Left lung (tissue), 14 donors: ENCODE measurements at places on chromosomes 3 and 15. TPM values are rescaled to one million over a fixed set of nuclear protein-coding genes. Genes with fewer than 3 reads are reported as not detected.

The MESP2 gene
- polyA plus RNA-seq, result not detected

DNA sequence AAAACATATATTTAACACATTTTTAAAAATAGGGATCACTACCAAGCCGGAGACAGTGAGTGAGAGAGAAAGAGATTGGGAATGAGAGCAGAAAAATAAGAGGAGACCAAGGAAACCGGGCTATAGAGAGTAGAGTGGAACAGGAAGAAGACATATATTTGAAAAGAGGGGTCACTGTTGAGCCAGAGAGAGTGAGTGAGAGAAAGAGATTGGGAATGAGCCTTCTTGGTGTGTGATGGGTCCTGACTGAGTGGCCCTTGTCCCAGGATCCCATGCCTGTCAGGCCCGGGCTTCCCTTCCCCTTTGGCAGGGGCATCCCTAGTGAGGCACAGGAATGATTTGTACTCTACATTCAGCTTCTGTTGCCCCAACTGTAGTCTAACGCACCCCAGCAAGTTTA lies 646.6 kb downstream of the NTRK3 start:
- peak; percentile 6 for DNase-seq

The SLC12A8 gene
- polyA plus RNA-seq, result 1.6 TPM

GRCh38 chr3:69650066-69650419 lies 89.2 kb upstream of the MITF start:
- no peak for DNase-seq

The LIPC gene
- polyA plus RNA-seq, result 0.66 TPM

The AGBL1 gene
- not detected for polyA plus RNA-seq

- DNase-seq, result no peak
Measured at GRCh38 chr3:160132226-160132625, 93.0 kb upstream of the C3orf80 start.

DNA sequence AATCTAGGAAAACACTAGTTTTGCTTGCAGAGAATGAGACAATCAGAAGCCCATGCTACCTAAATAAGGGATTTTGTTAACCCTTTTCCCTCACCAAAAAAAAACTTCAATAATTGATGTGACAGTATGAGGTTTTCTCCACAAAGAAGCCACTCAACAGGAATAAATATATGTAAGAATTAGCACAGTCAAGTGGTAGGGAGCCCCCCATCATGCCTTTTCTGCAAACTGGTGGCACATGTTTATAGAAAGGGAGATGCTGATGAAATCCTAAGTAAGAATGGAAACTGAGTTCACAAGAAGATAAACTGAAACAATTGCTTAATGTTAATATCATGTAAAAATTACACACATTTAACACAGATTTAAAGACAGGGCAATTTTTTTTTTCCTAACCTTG lies 51.0 kb downstream of the PHC3 start:
- no peak for DNase-seq

DNA sequence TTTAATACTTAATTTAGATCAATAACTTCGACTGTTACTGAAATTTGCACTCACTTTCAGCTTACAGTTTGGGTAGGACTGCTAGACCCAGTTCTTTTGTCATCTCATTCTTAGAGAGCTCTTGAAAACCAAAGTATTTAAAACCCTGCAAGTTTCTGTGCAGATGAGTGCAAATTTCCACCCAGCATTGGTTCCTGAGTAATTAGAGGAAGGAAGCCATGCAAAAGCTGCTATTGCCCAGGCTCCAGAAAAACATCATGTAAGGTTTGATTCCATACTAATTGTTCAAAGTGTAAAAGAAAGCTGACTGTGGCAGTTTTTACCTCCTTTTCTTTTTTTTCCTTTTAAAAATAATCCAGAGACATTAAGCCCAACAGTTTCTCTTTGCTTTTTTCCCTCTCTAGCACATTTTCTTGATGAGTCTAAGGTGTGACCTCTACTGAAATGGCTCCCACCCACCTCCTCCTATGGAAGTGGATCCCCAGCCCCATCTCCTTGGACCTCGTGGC lies 30.3 kb downstream of the ABHD2 start:
- DNase-seq, result no peak

DNA sequence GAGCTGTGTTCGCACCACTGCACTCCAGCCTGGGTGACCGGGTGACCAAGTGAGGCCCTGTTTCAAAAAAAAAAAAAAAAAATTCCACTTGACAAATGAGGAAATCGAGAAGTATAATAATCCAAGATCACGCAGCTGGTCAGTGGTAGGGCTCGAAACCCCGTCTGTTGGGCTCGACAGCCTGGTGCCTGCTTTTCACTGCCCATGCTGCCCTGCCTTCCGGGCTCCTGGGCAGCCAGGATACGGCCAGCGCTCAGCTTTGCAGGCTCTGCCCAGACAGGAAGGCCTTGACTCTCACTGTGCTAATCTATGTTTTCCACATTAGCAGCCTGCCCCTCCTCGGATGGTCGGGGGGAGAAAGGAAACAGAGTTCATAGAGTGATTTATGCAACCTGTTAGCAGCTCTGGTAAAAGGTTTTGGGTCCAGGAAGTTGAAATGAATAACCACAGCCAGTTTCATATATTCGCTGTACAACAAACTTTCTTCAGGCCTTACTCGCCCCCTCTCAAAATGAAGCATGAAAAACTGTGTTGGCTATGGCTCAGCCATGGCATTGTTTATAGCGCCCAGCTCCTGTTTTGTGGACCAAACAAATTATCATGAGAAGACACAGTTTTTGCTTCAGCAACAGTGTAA lies 108.8 kb downstream of the XXYLT1 start:
- no peak for DNase-seq

DNA sequence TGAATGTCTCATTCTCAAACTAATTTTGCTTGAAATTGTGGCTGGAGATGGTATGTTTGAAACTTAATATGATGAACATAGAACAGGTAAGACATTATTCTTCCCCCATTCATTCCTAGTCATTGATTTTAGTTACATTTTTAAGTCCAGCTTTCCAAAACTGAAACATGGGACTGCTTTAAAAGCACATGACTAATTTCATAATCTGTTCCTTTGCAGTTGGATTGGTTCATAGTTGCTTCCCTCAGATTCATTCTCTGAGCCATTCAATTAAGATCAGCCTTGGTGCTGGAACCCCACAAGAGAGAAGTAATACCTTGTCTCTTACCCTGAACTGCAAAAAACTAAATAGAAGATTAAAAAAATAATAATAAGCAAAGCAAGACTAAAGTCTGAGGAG lies 87.5 kb upstream of the TGFBR2 start:
- no peak for DNase-seq

GRCh38 chr3:106533093-106533787 lies 664.4 kb upstream of the CBLB start:
- no peak for DNase-seq

The OR5K2 gene
- 0.44 TPM for polyA plus RNA-seq

DNA sequence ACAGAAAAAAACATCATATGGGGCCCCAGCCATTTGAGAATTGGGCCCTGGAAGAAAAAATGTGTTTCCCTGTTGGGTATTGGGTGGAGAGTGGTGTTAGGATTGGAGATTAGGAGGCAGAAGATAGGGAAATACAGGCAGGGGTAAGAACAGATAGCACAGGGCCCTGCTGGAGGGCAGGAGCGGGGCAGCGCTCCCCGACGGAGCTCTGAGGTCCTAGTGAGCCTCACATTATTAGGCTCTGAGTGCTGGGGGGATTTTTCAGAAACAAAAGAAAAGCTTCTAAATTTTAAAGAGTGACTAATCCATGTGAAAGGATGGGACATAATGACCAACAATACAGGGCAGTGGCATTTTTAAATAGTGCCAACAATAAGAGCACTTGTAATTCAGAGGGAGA lies 241.2 kb downstream of the SOX2 start:
- no peak for DNase-seq

GRCh38 chr3:17820704-17821103 lies 78.3 kb upstream of the TBC1D5 start:
- no peak for DNase-seq

- no peak for DNase-seq
Measured at GRCh38 chr3:149374391-149374790, 3.1 kb downstream of the TM4SF1 start.

- no peak for DNase-seq
Measured at GRCh38 chr15:85379403-85380131, 836 bp upstream of the AKAP13 start.

DNA sequence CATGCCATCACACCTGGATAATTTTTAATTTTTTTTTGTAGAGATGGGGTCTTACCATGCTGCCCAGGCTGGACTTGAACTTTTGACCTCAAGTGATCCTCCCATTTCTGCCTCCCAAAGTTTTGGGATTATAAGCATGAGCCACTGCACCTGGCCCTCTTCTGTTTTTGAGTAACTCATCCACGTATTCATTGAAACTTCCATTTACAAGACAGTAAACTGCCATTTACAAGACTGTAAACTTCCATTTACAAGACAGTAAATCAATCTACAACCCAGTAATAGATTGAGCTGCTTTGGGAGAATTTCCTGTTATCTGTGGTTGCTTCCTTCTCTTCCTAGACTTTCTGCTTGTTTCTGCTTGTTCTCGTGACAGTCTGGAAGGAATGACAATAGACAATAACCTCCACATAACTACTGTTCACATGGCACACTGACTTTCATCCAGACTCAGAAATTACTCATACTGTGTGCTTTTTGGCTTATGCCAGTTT lies 114.7 kb upstream of the CCNL1 start:
- DNase-seq, result no peak

The ERC2 gene
- polyA plus RNA-seq, result 3.0 TPM

GRCh38 chr3:153084431-153084830 lies 77.6 kb upstream of the RAP2B start:
- DNase-seq, result no peak

GRCh38 chr3:38565339-38566214 lies 69.4 kb downstream of the EXOG start:
- no peak for DNase-seq

DNA sequence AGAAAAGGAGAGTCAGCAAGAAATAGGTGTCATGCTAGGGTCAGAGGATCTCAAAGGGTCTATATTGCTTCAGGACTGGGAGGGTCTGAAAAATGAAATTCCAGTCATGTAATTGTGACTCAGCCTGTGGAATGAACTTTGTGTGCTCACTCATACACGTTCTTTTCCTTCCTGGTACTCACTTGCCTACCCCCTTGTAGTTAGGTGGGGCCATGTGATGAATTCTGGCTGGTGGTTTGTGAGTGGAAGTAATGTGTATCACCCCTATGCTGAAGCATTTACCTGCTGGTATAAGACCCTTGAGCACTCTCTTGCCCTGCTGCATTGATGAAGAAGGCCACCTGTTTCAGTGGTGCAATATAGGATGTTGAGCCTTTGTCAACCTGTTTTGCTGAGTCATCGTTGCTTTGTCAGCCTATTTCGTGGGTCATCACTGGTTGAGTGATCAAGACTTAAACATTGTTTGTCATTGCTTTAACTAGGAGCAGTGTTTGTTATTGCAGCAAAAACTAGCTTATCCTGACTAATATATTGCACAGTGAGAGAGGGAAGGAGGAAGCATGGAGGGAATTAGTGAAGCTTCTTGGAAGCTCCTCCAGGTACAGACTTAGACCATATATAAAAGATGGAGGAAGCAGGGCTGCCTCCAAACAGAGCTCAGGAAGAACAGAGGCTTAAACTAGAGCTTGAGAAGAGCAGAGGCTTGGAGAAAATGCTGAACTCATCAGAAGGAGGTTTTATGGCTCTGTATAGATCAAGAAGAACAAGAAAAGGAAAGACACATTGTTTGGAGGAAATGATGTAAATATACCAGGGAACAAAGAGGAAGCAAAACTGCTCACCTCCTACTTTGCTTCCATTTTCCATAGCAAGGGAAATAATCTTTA lies 28.9 kb downstream of the TLNRD1 start:
- no peak for DNase-seq

DNA sequence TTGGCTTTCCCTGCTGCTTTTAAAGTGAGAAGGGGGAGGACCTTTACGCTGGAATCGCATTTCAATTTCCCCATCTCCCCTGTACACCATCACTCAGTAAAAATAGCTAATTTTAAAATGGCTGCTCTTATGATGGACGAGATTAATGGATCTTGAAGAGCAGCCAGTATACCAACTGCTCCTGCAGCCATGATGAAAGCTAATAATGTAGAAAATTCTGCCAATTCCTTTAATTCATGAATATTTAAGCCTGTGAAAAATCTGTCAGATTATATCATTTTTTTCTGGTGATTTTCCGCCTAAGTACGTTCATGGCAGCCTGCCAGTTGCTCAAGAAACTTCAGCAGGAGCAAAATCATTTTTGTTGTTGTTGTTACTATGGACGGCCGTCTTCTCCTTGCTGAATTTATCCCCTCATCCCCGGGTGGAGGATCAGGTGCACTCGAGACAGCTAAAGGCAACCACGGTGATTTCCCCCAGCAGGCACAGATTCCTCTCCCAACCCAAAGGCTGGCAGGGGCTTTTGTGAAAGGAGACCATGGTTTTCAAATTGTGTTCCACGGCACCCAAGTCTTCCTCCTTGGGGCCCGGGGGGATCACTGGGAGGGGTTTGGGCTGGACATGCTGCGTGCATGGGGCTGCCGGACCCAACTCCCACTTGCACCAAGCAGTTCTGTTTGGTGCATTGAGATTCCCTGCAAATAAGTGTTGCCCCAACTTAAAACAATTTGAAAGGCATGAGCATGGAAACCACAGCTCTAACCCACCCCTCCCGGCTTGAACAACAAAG lies 289.6 kb downstream of the UACA start:
- DNase-seq, result no peak

- no peak for DNase-seq
Measured at GRCh38 chr15:27805261-27806220, 293.6 kb downstream of the OCA2 start.

- no peak for DNase-seq
Measured at GRCh38 chr3:190543671-190544070, 29.8 kb downstream of the IL1RAP start.

DNA sequence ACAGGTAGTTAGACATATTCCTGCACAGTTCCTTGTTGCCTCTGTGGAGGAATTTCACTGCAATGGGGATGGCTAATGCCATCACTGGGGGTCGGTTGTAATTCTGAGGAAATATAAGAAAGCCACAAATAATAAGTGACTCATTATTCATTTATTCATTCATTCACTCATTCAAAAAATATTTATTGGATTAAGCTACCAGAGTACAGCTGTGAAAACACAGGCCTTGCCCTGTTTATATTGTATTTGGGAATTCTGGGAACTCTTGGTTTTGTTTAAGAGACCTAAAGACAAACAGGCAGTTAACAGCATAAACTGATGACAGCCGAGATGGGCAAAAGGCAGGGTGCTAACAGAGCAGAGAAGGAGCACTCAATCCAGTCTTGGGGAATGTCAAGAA lies 23.6 kb downstream of the PTX3 start:
- no peak for DNase-seq

- no peak for DNase-seq
Measured at GRCh38 chr3:29236146-29236840, 44.6 kb upstream of the RBMS3 start.

DNA sequence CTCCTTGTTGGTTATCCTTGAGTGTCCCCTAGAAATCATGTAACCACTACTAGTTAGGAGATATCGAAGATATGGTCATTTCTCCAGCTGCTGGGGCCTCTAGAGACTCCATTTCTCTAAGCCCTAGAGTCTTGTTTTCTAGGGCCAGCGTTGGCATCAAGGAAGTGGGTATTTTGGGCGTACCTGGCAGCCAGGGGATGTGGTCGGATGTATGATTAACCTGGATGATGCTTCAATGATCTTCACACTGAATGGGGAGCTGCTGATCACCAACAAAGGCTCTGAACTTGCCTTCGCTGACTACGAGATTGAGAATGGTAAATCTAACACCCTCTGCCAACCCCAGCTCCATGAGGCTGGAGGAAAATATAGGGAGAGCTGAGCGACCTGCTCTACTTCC lies 325.5 kb downstream of the RYR3 start:
- no peak for DNase-seq
